ENCODE measurements at places on chromosomes 3 and 15. TPM values are rescaled to one million over a fixed set of nuclear protein-coding genes. Genes with fewer than 3 reads are reported as not detected.

DNA sequence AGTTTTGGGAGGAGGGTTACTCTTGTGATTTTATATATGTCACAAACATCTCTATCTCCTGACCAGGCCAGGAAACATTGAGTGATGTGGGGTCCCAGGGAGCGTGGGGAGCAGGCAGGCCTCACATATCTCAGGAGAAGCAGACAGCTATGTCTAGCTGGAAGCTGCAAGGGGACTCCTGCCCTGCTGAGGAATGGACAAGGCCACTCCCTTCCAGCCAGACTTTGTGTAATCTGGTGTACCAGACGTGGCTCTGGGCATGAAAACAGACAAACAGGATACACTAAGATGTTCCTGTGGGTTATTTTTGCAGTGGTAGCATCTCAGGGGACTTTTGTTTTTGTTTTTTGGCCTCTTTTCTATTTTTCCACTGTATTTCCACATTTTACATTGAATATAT lies 23.2 kb downstream of the CYP8B1 start:
- no peak for DNase-seq
- H3K27ac ChIP-seq: no peak overlapping the region
- no peaks in the 10 kb centered on the region for H3K27me3 ChIP-seq

DNA sequence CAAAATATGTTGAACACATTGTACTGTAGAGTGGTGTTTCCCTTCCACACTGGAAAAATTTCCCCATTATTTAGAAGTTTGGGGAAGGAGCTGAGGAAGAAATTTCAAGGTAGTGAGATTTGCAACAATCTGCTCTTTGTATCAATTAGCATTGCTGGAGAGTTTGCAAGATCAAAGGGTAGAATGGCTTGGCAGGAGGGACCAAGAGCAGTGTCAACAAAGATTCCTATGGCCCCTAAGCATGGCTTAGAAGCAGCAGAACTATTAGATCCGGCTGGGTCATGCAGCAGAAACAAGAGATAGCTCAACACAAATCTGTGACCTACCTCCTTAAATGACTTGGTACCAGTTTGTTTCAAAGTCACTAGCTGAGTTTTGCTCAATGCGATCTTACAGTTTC lies 175.0 kb downstream of the C3orf38 start:
- no peak overlapping the region for H3K27ac ChIP-seq
- no peak for DNase-seq
- no peaks in the 10 kb centered on the region for H3K36me3 ChIP-seq
- H3K27me3 ChIP-seq: no peaks in the 10 kb centered on the region
- H3K4me1 ChIP-seq: no peaks in the 10 kb centered on the region

GRCh38 chr3:158777161-158777873 lies 24.5 kb upstream of the MFSD1 start:
- no peak overlapping the region for H3K4me3 ChIP-seq
- no peaks in the 10 kb centered on the region for H3K27me3 ChIP-seq
- no peaks in the 10 kb centered on the region for H3K36me3 ChIP-seq
- DNase-seq: no peak
- H3K27ac ChIP-seq: no peak overlapping the region

- no peak overlapping the region for H3K27ac ChIP-seq
- no peaks in the 10 kb centered on the region for H3K36me3 ChIP-seq
Measured at GRCh38 chr3:36206956-36207580, 173.2 kb upstream of the STAC start.

APH1B gene
- 17.3 TPM for total RNA-seq

ALDH1L1 gene
- total RNA-seq: not detected
